ENCODE measurements at places on chromosomes 3 and 15.

- peak; percentile 12 for DNase-seq
Measured at GRCh38 chr3:101643861-101644613, 32.9 kb downstream of the ZBTB11 start.

DNA sequence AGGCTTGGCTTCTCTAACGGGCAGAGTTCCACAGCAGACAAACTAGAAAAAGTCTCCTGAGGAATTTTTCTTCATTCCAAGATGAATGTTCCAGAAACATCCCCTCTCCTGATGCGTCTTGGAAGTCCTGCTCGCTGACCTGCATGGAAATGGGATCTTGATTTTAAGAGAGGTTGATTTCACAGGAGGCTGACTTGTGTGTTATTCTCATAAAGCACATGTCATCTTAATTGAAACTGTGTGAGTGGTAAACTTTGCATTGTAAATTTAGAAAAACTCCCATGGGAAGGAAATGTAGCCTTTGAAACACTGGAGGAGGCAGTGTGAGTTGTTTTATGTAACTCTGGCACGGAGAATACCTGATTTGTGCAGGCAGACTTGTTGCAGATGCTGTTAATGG, 337.8 kb upstream of the NR2E3 start:
- DNase-seq: no peak

DNA sequence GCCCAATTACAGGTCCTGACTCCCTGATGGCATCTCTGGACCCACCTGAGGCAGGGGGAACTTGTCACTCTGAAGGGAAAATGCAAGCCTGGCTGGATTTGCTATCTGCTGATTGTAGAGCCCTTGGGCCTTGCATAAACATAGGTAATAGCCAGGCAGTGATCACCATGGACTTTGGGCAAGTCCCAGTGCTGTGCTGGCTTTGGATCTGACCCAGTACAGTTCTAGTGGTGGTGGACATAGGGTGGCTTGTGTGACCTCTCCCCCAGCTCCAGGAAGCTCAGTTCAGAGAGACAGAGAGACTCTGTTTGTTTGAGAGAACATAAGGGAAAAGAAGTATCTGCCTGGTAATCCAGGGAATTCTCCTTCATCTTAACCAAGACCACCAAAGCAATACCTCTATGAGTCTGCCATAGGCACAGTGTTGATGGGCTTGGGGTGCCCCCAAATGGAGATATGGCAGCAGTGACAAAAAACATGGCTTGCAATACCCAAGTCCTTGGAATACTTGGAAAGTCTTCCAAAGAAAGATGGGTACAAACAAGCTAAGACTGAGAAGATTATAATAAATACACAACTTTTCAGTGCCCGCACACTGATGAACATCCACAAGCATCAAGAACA, 348.5 kb downstream of the PYDC2 start:
- DNase-seq: no peak

- DNase-seq: no peak
Measured at GRCh38 chr3:113496924-113497323, 18.0 kb downstream of the SPICE1 start.

- no peak for DNase-seq
Measured at GRCh38 chr15:82184776-82185175, 77.8 kb downstream of the EFL1 start.

- DNase-seq: no peak
Measured at GRCh38 chr3:150130404-150131100, 159.9 kb upstream of the PFN2 start.

DNA sequence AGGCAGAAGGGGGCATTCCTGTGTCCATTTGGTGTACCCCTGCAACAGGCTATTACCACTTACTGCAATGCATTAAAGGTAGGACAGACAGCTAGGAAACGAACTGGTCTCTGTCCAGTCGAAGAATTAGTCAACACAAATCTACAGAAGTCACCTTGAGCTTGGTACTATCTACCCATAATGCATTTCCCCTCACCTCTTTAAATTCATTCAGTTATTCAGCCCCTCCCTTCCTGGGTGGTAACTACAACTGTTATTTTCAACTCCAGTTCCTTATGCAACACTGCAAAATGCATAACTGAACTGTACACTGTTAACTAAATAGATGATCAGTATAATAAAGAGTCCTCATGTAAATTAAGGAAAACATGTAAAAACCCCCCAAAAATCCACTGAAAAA, 77.6 kb downstream of the MAGI1 start:
- DNase-seq: no peak

DNA sequence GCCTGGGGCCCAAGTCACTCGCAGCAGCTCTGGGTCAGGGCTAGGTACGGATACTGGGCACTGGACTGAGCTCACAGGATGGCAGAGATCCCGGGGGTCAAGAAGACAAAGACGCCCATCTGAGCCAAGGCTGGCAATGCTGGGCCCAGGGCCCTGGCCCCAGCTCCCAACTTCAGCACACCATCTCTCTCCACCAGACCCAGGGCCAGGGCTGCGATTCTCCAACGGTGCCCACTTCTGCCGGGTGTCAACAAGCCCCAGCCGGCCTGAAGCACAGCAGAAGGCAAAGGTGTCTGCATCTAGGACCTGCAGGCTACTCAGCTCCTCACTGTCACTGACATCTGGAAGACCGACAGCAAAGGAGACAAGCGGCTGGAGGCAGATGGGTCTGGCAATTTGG, 8.6 kb downstream of the WDR73 start:
- DNase-seq: no peak

DNA sequence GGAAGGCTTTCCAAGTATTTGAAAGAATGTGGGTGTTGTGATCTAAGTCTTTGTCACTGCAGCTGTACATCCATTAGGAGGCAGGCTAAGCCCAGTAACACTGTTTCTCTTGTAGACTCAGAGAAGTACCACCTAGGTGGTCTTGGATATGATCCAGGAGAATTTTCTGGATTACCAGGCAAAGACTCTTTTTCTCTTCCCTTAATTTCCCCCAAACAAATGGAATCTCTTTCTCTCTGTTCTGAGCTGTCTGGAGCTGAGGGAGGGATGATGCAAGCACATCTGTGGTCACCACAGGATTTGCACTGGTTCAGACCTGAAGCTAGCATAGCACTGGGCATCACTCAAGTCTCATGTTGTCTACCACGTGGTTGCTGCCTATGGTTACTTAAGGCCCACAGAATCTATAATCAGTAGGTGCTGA, 227.6 kb downstream of the NECTIN3 start:
- no peak for DNase-seq

GRCh38 chr15:68228971-68229385, 550 bp downstream of the CLN6 start:
- no peak for DNase-seq

DNA sequence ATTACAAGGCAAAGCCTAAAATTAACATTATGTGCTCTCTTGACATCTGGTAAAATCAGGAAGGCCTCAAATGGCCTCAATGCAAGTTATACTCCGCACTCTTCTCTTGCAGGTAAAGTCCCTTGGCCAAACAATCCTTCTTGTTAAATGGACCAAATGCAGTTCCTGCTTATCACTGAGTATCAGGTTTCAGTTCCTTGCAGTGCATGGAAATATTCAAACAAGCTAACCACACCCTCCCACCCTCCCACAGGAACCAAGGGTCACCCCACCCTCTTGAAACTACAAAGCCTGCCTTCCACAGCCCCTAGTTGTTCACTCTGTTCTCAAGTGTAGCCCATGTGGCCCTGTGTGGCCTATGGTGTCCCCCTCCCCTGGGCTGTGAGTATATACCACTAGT, 171.9 kb upstream of the CADPS start:
- DNase-seq: no peak

DNA sequence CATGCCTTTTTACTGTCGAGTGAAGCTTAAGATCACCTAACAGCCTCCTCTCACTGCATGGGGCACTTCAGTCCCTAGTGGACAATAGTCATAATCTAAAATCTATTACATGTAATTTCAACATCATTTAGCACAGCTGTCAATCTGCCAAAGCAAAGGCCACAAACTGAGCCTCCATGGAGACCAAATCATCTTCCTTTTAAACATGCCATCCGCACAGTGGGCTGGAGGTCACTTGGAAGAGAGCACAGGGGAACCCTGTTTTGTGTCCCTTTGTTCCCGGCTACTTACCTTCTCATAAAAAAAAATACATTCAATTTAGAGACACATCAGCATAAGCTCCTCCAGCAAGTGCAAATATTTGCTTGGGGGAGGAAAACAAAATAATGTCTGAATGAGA, 167.3 kb downstream of the SQOR start:
- no peak for DNase-seq

- no peak for DNase-seq
Measured at GRCh38 chr15:32746116-32746857, 28.5 kb downstream of the GREM1 start.

GRCh38 chr15:65862682-65863081, 6.6 kb upstream of the RAB11A start:
- no peak for DNase-seq

GRCh38 chr3:37466660-37467359, 292.4 kb upstream of the LRRFIP2 start:
- no peak for DNase-seq
